ENCODE measurements at places on chromosomes 6 and 20. TPM values are rescaled to one million over a fixed set of nuclear protein-coding genes. Genes with fewer than 3 reads are reported as not detected.
A peak's percentile ranks its signal among the peaks of the same experiment; 100 is the strongest.

The SDHAF4 gene
- 17.8 TPM for total RNA-seq

The MUC22 gene
- 0.19 TPM for total RNA-seq

The SLC52A3 gene
- total RNA-seq, result 2.2 TPM

The CST2 gene
- total RNA-seq, result not detected

The EEF1A2 gene
- 1,229 TPM for total RNA-seq

The RNF182 gene
- total RNA-seq, result not detected

The CCND3 gene
- 42.3 TPM for total RNA-seq

GRCh38 chr20:56985066-56985685, 281.3 kb downstream of the BMP7 start:
- DNase-seq, result no peak

- DNase-seq, result no peak
Observed at GRCh38 chr6:160691617-160692016, 10.4 kb upstream of the PLG start.

DNA sequence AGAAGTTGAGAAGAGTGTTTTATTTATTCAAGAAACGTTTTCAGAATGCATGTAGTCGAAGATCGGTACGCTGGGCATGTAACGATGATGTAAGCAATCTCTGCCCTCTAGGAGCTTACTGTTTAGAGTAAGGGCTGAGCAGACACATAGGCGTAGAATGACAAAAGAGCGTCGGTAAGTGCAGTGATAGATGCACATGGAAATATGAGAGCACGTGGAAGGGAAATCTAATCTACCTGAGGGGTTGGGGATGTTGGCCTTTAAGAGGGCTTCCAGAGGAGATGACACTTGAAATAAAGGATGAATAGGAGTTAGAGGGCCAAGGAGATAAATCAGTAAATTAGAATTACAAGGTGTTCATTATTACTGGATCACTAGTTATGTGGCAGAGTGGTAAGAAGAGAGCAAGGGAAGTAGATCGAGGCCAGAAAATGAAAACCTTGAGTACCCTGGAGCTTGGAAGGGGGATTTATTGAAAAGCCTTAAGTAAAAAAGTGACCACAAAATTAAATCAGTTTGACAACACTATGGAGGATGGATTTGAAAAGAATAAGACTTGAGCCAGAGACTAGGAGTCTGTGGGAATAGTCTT, 782 bp downstream of the TRMT11 start:
- DNase-seq, result no peak

DNA sequence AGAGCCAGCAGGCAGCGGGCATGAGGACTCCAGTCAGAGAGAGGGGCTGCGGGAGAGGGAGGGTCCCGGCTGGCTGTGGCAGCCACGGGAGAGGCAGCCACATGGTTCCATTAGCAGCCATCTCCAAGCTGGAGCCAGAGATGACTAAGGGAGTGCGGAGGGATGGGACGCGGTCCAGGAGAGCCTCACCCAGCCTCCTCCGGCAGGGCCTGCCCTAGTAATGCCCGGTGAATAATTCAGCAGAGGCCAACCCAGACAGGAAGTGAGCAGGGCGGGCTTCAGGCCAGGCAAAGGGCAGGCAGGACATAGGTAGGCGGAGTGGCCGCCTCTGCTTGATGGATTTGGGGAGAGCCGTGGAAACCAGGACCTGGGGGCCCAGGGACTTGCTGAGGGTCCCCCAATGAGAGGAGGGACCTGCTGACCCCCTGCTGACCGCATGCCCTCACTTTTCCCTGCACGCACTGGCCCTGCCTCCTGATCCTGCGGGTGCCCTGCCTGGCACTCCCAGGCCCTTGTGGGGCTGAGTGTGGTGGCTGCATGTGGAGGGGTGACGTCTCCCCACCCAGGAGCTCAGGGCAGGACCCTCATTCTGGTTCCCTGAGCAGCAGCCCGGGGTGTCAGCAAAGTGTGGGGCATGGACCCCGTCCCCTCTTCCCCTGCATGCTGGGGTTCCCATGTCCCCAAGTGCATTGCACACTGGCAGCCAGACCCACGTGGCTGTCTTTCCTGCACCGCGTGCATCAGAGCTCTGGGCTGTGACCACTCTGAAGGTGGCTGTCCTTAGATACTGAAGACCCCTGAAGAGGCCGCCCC, 51.8 kb upstream of the SLCO4A1 start:
- DNase-seq, result peak; percentile 61

GRCh38 chr6:142489722-142490610, 188.2 kb downstream of the ADGRG6 start:
- no peak for DNase-seq

DNA sequence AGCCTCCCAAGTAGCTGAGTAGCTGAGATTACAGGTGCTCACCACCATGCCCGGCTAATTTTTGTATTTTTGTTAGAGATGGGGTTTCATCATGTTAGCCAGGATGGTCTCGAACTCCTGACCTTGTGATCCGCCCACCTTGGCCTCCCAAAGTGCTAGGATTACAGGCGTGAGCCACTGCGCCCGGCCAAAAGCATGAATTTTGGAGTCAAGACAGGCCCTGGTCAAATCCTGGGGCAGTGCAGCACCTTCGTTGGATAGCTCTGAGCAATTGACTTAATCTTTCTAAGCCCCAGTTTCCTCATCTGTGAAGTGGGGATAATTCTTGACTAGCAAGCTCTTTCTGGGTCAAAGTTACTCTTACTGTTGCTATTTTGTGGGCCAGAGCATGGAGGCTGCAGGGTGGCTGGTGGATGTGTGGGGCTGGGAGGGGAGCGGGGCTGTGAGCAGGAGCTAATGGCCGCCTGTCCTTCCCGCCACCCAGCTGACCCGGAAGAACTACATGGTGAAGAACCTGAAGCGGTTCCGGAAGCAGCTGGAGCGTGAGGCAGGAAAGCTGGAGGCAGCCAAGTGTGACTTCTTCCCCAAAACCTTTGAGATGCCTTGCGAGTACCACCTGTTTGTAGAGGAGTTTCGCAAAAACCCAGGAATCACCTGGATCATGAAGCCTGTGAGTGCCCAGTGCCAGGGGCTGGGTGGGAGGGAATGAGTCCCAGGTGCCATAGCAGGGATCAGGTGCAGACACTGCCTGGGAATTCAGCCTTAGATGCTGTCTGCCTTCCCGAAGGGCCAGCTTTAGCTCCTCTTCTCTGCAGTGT, 39.0 kb downstream of the TTLL9 start:
- no peak for DNase-seq

- no peak for DNase-seq
Observed at GRCh38 chr6:90874931-90875330, 288.1 kb upstream of the MAP3K7 start.

GRCh38 chr20:54661880-54662465, 186.6 kb downstream of the DOK5 start:
- DNase-seq, result no peak

GRCh38 chr20:13007596-13007995, 1.2 kb upstream of the SPTLC3 start:
- DNase-seq, result no peak

DNA sequence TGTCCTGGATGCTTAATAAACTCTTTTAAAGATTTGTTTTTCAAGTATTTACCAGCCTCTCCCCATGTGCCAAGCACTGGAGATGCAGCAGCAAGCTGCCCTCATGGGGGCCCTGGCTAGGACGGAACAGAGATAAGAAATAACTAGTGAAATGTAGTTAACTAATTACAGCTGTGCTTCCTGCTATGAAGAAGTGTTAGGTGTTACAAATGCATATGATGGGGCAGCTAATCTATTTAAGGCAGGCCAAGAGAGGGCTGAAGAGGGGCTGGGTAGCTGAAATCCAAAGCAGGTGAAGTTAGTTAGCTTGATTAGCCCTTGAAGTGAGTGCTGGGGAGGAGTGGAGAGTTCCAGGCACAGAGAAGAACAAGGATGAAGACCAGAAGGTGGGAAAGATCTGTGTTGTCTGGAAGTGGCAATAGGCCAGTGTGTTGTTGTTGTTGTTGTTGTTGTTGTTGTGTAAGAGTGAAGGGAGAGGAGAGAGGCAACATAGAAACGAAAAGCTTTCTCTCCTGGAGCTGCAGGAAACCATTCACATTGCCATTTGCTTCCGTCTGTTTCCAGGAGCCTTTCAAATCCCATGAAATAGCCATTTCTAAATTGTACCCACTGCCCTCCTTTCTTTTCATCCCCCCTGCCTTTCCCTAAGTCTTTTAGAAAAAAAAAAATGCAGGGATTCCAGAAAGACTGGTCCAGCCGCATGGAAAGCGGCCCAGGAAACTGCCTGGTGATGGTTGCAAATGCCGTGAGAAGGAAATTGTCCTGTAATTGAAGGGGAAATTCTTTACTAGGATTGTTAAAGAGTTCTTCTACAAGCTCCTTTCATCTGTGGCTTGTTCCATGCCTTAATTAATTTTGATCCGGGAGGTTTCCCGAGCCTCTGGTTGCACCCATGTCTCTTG, 119.6 kb downstream of the TFAP2C start:
- DNase-seq, result no peak

DNA sequence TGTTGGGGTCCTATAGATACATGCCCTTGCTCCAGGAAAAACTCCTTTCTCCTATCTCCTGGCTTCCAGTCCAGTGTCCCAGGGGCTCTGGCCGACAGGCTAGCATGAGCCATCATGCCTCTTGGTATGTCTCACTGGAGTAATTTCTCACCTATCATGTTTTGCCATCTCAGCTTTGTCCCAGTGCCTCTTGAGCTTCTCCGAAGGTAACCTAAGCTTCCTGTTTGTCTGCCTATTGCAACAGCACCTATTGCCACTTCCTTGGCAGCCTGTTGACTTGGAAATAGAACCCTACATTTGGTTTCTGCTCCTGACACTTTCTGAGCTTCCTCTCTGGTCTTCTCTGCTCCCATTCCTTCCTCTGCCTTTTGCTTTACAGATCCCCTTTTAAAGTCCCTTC, 197.7 kb downstream of the KCNQ5 start:
- DNase-seq, result no peak

- no peak for DNase-seq
Observed at GRCh38 chr6:131065112-131065823, 2.2 kb upstream of the EPB41L2 start.

DNA sequence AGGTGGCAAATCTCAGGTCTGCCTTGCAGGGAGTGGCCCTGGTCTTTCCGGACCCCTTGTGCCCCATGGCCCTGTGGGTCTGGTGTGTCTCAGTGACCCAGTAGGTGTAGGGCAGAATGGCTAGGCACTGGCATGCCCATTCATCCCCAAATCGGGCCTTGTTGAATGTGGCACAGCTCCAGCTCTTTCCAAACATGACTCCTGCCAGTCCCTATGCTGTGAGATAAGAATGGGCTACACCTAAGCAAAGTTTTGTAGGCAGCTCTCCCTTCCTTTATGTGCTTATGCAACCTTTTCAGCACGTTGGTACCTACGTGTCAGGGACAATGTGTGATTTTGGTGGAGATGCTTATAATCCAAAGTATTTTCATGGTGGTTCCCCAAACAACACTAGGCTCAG, 33.9 kb downstream of the FOXO3 start:
- DNase-seq, result no peak

GRCh38 chr6:1630212-1630770, 20.6 kb downstream of the FOXC1 start:
- DNase-seq, result no peak

GRCh38 chr20:39605908-39606307, 643.8 kb downstream of the DHX35 start:
- no peak for DNase-seq

- DNase-seq, result no peak
Observed at GRCh38 chr20:10304471-10305046, 85.9 kb downstream of the SNAP25 start.

- no peak for DNase-seq
Observed at GRCh38 chr6:47180633-47181032, 129.1 kb downstream of the TNFRSF21 start.

DNA sequence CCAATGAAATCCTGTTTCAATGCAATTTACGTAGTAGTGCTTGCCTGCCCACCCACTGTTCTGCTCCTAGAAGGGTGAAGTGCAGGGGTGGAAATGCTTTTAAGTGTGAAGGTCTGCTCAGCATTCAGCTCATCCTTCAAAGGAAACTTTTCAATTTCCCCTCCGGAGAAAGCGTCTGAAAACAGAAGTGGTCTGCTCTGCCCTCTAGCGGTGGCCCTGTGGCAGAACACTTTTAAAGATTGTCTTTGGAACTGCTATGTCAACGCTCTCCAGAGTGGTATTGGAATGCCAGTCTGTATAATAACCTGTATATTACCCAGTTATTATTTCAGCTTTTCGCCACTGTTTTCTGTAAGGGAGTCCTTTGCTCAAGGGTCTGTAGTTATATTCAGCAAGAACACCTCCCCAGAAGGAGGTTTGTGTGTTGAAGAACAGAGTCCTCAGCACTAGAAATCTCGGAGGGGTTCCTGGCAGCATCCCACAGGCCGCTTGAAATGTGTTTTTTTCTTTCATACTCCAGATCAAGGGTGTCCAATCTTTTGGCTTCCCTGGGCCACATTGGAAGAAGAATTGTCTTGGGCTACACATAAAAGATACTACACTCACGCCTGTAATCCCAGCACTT, 63.1 kb upstream of the KLHL31 start:
- peak; percentile 56 for DNase-seq

- DNase-seq, result no peak
Observed at GRCh38 chr6:10685092-10685915, 9.1 kb downstream of the C6orf52 start.

- peak; percentile 66 for DNase-seq
Observed at GRCh38 chr6:150745896-150746295, 119.6 kb upstream of the MTHFD1L start.

- DNase-seq, result no peak
Observed at GRCh38 chr6:4180652-4181255, 45.4 kb upstream of the ECI2 start.

DNA sequence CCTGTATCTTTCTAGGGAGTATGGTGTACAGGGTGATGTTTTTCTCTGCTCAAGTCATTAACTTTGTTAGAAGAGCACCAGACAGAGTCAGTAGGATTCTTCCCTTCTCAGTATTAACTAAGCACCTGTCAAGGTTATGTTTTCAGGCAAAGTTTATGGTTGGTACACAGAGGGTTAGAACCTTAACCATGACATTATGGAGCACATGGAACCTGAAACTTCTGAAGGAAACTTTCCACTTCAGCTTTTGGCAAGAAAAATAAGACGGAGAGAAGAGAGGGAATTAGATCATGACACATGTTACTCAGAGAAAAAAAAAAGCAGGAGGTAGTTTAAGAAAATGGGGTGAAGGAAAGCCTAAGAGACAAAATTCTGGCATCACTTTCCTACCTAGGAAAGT, 112.9 kb upstream of the PDE7B start:
- DNase-seq, result no peak

DNA sequence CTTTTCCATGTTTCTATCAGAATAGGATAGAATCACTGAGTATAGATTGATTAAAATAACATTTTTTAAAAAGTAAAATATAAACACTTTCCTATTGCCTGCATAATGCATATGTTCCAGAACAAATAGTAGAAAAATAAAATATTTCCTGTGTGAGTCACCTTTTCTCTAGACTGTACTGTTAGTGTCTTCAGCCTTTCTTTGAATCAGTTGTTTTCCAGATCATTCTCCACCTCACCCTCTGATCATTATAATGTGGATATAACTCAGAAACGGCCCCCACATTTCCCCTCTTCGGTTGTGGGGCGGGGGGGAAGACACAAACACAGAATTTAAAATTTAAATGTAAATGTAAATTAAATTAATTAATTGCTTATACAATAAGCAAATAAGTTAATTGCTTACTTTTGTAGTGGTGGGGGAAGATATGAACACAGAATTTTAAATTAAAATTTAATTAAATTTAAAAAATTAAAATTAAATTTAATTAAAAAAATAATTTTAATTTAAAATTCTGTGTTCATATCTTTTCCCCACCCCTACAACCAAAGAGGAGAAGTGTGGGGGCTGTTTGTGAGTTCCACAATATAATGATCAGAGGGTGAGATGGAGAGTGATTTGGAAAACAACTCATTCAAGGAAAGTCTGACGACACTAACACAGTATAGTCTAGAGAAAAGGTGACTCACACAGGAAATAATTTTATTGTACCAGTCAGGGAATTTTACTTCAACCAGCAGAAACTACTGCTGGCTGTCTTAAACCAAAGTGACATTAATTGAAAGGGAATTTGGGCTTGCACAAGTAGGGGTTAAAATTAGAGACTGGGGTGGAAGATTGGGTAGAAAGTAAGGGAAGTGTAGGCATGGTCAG, 37.1 kb upstream of the PROKR2 start:
- DNase-seq, result no peak
